ENCODE measurements at places on chromosomes 5 and 9.

GRCh38 chr5:53537711-53538110 is 22.7 kb upstream of the NDUFS4 start:
- no peak for DNase-seq

GRCh38 chr9:103319979-103320378 is 324.8 kb downstream of the CYLC2 start:
- DNase-seq = no peak

GRCh38 chr9:137294091-137294680 is 7.9 kb downstream of the NRARP start:
- no peak for DNase-seq

- no peak for DNase-seq
Measured at GRCh38 chr5:75282581-75282980, 45.9 kb upstream of the ANKRD31 start.

- no peak for DNase-seq
Measured at GRCh38 chr5:56534102-56534829, 281.1 kb upstream of the MAP3K1 start.

DNA sequence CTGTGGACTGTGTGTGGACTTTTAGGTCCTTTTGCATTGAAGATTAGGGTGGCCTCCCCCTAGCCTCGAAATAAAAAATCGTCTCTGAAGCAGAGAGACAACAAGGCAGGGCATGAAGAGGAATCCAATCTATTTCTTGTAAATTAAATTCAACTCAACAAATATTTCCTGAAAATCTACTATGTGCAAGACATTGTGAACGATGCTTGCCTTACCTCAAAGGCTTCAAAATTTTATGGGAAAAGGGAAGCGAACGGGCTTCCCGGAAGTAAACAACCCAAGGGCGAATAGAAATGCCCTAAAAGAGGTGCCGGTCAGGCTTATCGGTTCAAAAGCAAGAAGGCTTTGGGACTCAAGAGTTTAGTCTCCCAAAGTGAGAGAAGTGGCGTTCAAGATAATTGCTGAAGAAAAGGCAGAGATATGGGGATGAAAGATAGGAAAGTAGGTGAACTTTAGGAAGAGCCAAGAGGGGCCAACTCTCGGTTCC is 525 bp downstream of the KIF24 start:
- no peak for DNase-seq

GRCh38 chr5:53418826-53419658 is 61.4 kb upstream of the FST start:
- DNase-seq = no peak

DNA sequence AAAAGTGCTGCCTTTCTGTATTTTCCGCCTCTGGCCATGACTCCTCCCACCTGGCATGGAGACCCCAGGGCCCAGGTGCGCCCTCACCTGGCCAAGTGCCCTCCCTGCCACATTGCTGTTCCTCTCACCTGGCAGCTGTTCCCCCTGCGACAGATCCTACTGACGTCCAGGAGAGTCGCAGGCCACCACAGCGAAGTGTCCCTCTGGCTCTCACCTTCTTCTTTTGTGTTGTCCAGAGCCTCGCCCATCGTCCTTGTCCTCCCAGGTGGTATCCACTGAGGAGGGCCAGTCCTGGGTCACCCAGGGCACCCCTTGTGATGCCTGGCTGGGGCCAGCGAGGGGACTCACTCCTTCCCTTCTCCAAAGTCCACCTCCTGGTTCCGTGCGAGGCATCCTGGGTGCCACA is 2.6 kb downstream of the NKD2 start:
- peak; percentile 12 for DNase-seq

DNA sequence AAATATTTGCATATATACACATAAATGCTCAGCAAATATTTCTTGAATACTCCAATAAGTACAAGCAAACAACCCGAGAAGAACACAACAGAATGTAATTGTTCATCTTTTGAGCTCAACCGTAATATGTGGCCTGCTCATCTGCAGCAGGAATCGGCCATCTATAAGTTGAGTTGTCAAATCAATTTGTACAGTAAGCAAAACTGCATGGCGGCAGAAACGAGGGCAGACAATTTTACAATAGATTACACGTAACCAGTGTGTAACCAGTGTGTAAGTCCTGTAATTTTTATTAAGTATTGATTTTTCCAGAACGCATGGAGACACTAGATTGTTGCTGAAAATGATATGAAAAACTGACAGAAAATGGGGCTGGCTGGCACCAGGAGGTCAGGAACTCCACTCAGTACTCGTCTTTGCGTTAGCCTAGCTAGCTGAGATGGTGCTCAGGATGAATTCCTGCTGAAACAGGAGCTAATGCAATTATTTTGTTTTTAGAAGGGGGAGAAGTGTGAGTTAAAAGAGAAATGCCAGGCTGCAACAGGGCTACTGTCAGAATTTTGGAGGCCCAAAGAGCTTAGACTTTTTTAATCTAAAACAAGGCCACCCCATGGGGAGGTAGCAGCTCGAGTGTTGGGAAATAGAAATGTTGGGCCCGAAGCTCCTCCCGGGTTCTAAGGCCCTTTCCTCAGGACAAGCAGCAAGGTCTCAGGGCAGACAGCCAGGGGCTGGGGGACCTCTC is 682 bp downstream of the DHX29 start:
- DNase-seq = no peak

DNA sequence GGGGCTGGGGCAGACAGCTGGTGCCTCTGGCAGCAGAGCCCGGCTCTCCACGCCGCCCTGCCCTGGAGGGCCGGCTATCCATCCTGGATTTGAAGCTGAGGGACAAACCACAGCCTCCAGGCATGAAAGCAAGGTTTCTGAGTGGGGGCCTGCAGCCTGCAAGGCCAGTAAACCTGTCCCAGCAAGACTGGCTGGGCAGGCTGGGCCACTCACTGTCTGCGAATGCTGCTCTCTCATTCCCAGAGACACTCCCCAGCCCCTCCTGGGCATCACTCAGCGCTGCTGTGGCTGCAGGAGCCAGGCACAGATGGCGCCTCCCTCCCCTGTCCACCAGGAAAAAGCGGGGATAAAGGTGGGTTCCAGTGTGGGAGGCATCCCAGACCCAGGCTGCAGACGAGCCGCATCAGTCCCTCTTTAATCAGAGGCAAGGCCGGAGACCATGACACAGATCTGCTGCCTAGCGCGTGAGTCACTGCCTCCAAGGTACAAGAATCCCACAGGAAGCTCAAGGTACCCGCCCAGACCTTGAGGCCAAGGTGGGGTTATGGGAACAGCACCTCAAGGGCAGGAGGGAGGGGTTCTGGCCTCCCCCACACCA is 118.0 kb downstream of the VAV2 start:
- no peak for DNase-seq

GRCh38 chr5:139108063-139108824 is 89.9 kb downstream of the SIL1 start:
- DNase-seq = no peak

DNA sequence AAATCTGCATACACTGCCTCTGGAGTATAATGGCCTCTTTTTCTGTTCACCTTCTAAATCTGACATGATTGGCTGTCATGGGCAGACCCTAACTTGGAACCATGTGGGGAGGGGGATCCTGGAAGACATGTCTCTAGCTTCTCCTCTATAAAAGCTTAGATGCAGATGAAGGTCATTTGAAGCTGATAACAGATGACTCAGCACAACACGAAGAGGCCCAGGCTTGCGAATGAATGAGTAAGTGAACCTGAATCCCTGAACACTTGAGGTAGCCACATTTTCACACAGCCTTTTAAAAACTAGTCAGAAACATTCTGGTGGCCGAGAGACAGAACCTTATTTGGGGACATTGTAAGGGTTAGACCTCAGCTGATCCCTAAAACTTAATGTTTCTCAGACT is 282.6 kb downstream of the ELAVL2 start:
- no peak for DNase-seq

- DNase-seq = no peak
Measured at GRCh38 chr9:16262477-16263261, 607.8 kb downstream of the BNC2 start.

DNA sequence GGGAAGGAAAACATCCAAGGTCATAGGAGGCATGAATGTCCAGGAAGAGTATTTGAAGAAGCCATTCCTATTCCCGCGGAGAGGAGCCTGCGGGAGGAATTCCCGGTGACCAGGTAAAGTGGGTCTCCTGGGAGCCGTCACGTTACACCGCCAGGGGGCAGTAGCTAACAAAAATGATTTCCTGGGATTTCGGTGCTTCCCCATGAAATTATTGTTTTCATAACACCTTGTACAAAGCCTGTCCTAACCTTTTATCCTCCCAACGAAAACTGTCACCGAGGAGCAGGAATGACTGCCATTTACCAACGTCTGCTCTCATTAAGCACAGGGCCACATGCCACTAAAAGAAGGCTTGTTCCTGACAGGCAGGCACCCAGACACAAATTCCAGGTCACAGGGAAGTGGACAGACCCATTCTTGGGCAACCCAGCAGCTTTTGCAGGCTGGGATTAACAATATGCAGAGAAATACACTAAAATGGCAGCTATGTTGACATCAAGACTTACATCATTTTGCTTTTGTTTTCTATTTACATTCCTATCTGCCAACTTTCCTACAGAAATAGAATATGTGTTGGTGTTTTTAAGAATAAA is 41.2 kb upstream of the CTSL start:
- DNase-seq = no peak

DNA sequence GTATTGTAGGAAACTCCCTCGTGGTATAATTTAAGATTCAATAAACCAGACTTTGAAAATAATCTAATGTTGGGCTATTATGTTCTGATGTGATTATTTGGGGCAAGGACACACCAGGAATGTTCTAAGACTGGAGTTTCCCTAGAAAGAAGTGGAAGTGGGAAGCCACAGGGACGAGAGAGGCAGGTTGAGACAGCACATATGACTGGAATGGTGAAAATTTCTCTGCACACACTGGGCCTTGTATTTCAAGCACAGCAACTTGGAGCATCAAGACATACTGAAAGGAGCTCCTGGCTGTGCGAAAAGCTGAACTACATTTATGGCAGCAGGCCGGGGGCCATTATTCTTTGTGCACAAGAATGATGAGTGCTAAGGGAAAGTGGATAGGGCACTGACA is 98.2 kb downstream of the CETN3 start:
- DNase-seq = no peak

DNA sequence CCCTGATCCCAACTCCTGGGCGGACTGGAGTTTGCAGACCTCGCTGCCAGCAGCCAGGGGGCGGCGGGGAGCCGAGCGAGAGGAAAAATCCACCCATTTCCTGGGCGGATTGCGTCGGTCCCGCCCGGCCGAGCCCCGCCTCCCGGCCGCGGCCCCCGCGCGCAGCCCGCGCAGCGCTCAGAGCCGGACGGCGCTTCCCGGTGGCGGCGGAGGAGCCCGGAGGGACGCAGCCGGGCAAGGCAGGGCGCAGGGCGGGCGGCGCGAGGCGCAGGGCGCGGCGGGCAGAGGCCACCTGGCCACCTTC is at the start of gene OLFM1:
TSS of gene OLFM1 (plus strand) at position 180 of the 304 bp plus-strand sequence. CDS start 322 bp downstream, outside the sequence.
- DNase-seq = no peak

- DNase-seq = no peak
Measured at GRCh38 chr9:111728617-111729366, 65.9 kb downstream of the SHOC1 start.

- DNase-seq = no peak
Measured at GRCh38 chr5:115338851-115339250, 42.4 kb upstream of the CCDC112 start.

- no peak for DNase-seq
Measured at GRCh38 chr5:141811287-141812155, 66.7 kb downstream of the PCDH1 start.

GRCh38 chr5:60549841-60550240 is 150.1 kb downstream of the DEPDC1B start:
- DNase-seq = no peak

GRCh38 chr5:137345396-137345795 is 153.7 kb downstream of the SPOCK1 start:
- DNase-seq = no peak

DNA sequence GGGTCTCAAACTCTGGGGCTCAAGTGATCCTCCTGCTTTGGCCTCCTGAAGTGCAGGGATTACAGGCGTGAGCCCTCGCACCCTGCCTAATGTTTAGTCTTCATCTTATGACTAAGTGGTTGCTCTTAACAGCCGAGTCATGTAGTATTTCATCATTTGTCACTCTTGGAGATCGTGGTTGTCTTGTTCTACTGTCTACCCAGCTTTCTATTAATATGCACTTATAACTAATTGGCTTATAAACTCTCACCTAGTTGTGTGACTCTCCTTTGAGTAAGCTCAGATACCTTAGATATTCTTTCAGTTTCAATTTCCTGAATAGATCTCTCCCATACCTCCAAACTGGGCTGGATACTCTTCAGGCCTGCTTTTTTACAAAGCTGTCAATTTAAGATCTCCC is 19.9 kb downstream of the SLC44A1 start:
- no peak for DNase-seq

GRCh38 chr9:83472764-83473163 is 65.4 kb downstream of the FRMD3 start:
- DNase-seq = no peak

DNA sequence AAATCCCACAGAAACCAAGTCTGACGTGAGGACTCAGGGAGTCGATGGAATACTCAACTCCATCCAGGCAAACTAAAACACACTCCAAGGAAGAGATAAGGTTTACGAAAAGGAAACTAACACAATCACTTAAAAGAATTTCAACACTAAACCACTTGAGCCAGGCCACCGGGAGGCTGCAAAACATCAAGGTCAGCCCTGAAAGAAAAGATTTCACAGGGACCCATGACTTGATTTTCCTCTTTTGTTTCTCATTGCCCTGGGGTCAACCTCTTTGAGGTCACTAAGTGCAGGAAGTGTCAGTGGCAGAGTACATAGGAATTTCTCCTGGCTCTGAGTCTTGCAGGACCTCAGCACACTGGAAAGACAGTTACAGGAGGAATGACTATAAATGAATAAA is 77.8 kb upstream of the TARS1 start:
- DNase-seq = no peak

- DNase-seq = no peak
Measured at GRCh38 chr5:94433397-94434163, 184.8 kb downstream of the KIAA0825 start.

GRCh38 chr9:133888809-133889491 is 103.2 kb downstream of the VAV2 start:
- DNase-seq = no peak

DNA sequence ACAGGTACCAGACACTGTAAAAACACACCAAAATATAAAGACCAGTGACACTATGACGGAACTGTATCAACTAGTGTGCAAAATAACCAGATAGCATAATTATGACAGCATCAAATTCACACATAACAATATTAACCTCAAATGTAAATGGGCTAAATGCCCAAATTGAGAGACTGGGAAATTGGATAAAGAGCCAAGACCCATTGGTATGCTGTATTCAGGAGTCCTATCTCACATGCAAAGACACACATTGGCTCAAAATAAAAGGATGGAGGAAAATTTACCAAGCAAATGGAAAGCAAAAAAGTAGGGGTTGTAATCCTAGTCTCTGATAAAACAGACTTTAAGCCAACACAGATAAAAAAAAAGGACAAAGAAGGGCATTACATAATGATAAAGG is 416.3 kb upstream of the ZNF608 start:
- DNase-seq = no peak

DNA sequence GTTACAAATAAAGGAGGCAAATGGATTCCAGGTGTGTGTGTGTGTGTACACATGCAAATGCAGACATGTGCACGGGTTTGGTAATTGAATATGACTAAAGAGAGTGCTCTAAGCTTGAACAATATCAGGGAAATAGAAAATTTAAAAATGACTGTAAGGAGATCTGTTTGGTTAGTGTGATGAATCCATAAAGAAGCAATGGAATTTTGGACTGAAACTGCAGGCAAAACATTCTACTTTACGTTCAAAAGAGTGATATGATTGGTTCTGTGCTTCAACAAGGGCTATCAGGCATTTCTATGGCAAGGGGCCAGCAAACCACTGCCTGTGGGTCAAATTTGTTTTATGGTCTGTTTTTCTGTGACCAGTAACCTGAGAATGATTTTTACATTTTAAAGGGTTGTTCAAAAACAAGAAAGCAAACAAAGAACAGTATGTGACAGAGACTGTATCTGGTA is 332.8 kb upstream of the KLF9 start:
- no peak for DNase-seq
